ENCODE measurements at places on chromosomes 7 and 10.

DNA sequence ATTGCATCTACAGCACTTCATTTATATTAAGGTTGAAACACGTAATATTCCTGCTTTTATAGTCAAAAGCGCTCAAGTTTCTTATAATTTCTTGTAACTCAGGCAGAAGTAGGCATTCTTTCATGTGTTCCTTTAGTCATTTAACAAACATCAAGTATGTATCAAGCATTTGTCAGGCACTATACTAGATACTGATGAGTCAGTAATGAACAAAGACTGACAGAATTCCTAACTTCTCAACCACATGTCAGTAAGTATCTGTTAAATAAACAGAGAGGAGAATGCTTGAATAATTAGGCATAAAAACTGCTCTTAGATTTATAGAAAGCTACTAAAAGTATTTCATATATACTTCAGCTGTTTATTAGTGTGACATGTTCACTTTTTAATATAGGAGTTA lies 9.9 kb downstream of the CRPPA start:
- DNase-seq, result no peak

- DNase-seq, result no peak
These were observed 196.4 kb upstream of the VSTM2A start for GRCh38 chr7:54345746-54346145.

GRCh38 chr10:24353319-24353718 lies 144.4 kb downstream of the KIAA1217 start:
- DNase-seq, result no peak

DNA sequence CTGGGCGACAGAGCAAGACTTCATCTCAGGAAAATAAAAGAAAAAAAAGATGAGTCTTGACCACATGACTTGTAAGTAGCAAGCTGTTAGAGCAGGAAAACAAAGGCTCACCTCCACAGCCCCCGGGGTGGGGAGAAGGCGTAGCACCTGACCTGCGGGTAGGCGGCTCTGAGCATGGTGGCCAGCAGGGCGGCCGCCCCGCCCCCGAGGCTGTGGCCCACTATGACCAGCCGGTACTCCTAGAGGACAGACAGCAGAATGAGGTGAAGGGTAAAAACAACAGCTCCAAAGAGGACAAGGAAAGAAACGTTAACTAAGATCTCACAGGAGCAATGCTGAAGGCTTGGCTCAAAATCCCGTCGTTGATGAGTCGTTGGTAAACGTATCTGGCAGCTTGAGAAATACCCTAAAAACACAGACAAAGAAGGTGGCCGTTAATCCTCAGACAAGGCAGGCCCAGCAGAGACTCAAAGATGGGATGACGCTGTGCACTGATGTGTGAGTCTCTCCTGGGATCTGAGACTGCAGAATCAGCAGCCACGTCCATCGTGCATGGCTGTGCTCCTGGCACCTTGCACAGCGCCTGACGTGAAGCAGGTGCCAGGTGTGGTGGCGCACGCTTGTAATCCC lies 31.1 kb downstream of the DAGLB start:
- DNase-seq, result no peak

- DNase-seq, result no peak
These were observed 39.1 kb downstream of the CDK6 start for GRCh38 chr7:92797284-92797683.

DNA sequence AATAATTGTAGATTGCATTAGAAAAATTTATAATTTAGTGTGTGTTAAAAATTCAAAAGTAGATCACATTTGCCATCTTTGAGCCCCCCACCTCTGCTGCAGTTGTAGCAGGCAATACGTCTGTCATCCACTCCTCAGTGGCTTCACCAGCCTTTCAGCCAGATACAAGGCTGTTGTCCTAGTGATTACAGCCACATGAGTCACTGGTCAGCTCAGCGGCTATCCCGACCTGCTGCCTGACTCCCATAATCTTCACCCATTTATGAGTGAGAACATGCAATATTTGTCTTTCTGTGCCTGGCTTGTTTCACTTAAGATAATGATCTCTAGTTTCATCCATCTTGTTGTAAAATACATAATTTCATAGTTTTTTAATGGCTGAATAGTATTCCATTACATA lies 9.2 kb downstream of the OR2A5 start:
- no peak for DNase-seq

- no peak for DNase-seq
These were observed 117.7 kb downstream of the BAMBI start for GRCh38 chr10:28794986-28795385.

DNA sequence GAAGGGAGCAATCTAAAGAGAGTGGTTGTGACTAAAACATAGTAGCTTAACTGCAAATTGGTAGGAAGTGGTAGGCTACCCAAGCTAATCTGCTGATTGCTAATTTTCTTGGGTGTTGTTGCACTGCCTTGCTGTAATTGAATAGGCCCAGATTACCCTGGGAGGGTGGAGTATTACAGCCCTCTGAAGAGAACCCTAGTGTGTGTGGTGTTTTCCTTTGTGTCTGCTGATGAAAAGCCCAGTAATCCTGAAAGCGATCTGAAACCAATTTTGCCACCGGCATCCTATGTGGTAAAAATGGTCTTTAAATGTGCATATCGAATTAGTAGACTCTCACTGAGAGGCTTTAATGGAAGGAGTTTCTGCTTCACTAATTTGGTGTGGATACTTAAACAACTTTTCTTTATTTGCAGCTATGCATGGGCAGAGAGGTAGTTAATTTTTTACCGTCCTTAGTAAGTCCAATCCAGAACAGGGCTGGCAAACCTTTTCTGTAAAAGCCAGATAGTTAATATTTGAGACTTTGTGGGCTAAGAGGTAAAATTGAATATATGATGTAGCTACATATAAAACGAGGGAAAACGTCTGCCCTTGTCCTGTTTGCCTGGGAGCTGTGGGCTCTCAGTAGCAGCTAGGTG lies 92.5 kb downstream of the CSTF2T start:
- DNase-seq, result no peak

DNA sequence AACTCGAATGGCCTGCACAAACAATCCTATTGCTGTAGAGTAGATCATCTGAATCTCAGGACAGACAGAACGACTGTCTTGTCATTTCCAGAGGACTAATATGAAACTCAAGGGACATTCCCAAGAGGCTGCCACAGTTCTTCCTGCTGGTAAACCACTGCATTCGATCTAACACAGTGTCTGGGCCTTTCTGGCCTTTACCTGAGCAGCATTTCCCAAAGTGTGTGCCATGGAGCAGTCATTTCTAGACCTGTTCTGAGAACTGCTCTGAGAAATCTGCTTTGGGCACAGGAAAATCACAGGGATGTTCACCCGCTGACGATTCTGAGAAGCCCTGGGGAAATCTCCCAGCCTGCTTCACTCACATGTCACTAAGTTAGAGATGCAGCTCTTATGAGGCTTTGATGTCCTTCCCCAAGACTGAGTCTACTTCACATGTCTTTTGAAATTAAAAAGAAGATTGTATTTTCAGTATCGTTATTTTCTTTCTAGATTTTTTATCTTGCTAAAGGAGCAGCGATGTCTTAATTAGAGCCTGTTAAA lies 18.4 kb downstream of the GPNMB start:
- DNase-seq, result no peak

- no peak for DNase-seq
These were observed 103.9 kb downstream of the TNS3 start for GRCh38 chr7:47478017-47478344.

- DNase-seq, result no peak
These were observed 55.3 kb downstream of the ADCYAP1R1 start for GRCh38 chr7:31107106-31108090.

GRCh38 chr7:116726713-116727431 lies 54.9 kb downstream of the MET start:
- no peak for DNase-seq

DNA sequence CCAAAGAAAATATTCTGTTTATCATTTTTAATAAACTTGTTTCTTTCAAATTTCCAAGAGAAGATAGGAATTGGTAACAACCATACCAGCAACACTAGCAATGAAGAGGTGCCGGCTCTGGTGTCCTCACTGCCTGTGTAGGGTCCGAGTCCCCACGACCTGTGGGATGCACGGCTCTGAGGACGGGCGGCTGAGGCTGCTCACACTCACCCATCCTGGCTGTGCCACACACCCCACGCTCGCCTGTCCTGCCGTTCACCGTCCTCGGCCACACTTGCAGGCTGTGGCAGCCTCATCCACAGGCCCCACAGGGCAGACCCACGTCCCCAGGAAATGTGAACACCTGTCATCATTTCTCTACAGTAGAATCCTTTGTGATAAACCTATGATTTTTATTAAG lies 48.2 kb upstream of the DPYSL4 start:
- DNase-seq, result no peak

- no peak for DNase-seq
These were observed 2.4 kb upstream of the GRID1 start for GRCh38 chr10:86368987-86369386.

DNA sequence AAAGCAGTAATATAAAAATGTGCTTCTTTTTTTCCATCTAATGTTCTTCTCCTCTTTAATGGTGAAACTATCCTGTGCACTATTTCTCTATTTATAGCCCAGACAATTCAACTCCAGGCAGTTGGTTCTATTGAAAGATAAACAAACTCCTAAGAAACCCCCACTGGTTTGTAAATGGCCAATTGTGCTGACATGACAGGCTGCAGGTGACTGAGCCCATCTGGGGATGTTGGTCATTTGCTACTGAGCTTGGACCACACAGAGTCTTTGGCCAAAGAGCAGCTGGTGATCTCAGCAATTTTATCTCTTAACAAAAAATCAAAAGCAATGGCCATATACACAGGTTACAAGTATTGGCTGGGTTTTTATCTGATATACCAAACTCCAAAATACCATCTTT lies 631.8 kb upstream of the CELF2 start:
- DNase-seq, result no peak

DNA sequence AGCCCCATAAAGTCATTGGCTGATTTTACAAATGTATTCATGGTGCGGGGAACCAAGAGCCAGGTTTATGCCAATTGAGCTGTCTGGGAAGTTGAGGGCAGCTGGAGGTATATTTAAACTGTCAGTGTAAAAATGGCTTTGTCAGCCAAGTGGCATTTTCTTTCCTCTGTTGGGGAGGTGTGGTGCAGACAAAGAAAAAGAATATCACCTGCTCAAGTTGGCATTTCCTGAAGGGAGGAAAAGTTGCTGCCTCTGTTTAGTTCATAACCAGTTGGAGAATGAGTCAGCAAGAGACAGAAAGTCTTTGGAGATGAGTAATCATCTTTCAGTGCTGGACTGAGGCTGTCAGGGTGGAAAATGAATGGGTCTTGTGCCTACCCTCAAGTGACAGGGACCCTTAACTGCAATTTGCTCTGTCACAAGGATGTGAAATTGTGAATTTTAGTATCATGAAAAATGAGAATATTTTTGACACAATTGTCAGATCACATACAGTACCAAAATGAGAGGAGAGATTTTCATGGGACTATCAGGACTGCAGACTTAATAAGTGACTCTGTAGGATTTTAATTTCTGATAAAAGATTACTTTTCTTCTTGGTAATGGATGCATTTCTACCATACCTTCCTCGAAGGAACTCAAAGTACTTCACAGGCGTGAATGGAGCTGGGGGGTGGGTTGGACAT lies 137.3 kb downstream of the ANLN start:
- no peak for DNase-seq

DNA sequence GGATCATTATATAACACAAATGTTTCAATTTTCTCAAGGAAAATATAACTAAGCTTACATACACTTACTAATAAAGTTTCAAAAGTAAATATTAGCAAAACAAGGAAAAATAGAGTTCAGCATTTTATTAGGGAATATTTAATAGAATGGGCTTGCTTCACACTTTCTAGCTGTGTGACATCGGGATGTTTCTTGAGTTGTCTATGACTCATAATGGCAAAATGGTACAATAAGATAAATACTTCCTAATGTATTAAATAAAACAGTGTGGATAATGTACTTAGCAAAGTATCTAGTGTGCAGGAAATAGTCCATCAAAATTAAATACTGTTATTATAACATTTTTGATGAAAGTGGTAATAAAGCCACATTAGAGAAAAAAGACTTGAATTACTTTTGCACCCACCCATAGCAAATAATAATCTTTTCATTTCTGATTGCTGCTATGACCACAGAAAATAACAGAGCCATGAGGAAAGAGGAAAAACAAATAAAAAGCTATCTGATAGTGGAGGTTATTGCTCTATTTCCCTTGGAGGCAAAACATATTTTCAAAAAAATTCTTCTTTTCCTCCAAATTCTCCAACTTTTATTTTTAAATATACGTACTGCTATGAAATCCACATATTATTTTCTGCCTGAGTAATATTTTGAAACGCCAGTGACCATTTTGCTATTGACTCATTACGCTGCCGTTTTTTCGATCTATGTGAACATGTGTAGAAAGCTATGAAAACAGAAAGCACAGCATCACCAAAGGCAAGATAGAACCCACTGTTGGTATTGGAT lies 272.9 kb upstream of the KLF6 start:
- DNase-seq, result no peak

DNA sequence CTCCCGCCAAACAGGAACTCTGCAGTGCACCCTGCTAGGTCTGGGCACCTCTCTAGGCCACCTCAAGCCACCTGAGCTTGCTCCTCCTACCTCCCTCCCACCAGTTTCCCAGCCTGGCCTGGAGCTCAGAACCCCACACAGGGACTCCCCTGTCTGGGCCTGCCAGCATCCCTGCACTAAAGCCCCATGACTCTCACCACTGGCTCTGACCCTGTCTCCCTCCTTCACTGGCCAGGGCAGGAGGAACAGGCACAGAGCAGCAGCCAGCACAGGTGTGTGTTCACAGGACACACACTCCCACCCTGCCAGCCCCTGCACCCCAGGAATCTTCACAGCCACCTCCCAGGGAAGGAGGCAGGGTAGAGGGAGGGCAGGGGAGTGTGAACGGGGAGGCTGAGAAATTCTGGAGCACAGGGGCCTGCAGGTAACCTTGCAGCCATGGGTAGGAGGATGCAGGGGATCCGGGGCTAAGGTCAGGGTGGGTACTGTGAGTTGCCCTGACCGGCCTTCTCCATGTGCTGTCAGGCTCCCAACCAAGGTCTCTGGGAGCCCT lies 13.9 kb upstream of the ANTXRL start:
- no peak for DNase-seq

- no peak for DNase-seq
These were observed 39.8 kb downstream of the WBP1L start for GRCh38 chr10:102783568-102783967.

DNA sequence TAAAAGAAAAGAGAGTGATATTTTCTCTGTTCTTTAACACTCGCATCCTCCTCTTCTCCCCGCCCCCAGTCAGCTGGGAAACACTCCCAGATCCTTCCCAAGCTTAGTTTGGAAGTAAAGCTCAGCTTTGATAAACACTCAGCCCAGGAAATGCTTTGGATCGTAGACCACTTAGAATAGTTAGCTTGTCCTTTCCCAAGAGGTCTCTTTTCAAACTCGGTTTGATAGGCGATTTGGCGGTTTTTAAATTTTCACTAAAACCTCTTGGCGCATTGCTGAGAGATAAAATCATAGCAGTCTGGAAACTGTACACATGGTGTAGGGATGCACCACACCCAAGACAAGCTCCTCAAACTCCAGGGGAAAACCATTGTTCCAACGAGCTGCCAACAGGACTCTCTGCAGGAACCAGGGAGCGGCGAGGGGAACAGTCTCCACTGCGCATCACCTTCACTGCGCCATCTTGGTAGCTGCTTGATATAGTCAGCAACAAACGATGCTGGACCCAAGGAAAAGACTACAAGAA lies 22.3 kb downstream of the SMURF1 start:
- no peak for DNase-seq

- DNase-seq, result no peak
These were observed 70.6 kb upstream of the AKR1E2 start for GRCh38 chr10:4755286-4755989.

All from CD4-positive, alpha-beta T cell treated with Interleukin-15 for 4 hours (primary cell).